ENCODE measurements at places on chromosomes 11 and 22.

GRCh38 chr11:111676878-111677585 is 74.8 kb downstream of the SIK2 start:
- DNase-seq, result no peak

DNA sequence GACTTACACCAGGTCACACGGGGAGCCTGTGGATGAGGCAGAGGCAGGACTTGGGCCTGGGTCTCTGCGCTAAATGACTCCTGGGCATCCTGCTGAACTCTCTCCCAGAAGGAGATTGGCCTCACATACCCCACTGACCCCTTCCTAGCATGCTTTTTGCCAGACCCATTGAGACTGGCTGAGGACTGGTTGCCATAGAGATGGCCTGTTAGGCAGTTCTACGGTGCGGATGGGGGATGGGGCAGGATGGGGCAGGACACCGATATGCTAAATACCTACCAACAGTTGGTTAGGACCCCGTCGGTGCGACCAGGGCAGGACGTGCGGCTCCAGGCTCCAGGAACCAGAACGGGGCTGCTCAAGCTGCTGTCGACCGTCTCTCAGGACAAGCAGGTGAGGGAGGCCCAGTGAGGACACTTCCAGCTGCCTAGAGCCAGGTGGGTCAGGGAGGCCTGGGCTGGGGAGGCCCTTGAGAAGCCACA is at the start of gene TSGA10IP:
Gene TSGA10IP (plus strand): TSS at position 51 of the 482 bp plus-strand sequence. CDS start 196 bp downstream, at position 247.
- no peak for DNase-seq

DNA sequence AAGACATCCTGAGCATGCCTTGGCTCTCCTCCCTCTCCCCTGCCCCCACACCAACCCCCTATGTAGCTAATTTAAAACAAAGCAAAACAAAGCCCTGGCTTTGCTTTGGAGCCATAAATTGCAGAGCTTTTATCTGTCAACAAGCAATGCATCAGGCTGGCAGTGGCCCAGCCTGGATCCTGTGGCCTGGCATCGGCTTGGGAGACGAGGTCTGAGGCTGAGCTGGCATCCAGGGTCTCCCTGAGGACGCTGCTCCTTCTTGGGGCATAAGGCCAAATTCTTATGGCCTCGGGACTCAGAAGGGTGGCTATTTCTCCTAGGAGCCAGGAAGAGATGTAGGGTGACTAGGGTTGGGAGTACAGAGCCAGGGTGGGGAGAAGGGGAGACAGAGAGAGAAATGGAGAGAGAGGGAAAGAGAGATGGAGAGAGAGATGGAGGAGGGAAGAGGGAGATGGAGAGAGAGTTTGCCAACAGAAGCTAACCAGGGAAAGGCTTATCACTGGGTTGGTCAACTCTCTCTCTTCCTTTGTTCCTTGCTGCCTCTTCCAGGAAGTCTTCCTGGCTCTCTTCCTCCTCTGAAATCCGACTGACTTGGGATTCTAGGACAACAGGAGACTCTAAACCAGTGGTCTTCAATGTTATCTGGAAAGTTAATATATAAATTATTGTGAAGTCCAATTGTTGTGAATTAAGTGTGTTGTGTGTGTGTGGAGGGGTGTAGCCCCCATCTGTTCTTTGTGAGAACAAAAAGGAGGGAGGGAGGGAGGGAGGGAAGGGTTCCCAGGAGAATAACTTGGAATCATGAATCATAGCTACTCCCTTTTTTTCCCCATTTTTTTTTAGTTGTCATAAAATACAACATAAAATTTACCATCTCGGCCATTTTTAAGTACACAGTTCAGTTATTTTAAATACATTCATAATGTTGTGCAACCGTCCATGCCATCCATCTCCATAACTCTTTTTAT is 29.1 kb downstream of the TSPAN18 start:
- DNase-seq, result no peak

DNA sequence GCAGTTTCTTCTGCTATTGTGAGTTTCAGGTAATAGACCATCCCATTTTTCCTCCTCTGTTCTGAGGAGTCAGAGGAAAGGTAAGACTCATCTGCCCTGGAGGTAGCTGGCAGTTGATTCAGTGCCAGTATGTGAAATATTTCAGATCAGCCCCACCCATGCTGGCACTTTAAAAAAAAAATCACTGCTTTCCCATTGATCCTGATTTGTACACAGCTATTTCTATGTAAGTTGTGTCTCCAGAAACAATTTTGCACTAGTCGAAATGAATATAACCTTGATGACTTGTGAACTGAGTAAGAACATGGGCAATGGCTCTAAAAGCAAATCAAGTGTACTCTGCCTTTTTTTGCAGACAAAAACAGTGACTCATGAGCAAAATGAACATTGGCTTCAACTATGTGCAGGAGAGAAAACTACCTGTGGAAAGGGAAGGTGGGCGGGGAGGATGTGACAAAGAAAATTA is 82.0 kb upstream of the OR5AK2 start:
- DNase-seq, result no peak

GRCh38 chr11:94654201-94654600 is 87.0 kb downstream of the PIWIL4 start:
- DNase-seq, result no peak

- DNase-seq, result no peak
Measured at GRCh38 chr11:113449743-113450142, 25.5 kb downstream of the DRD2 start.

GRCh38 chr22:20009582-20010306 is 6.9 kb downstream of the ARVCF start:
- no peak for DNase-seq

- no peak for DNase-seq
Measured at GRCh38 chr22:30272781-30273601, 6.3 kb upstream of the OSM start.

DNA sequence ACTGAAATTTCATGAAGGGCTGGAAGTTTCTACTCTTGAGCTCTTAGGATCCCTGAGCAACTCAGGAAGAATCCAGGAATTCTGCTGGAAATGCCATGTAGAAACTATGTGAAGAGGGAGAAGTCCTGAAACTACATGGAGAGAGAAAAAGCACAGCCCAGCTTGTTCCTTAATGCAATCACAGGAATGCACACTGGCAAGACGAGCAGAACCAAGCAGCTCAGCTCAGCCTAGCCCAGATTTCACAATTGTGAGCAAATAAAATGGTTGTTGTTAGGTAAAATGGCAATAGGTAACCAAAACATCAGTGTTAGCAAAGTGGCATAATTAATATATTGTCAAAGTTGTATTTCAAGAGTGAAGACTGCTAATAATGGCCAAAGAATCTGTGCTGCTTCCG is 28.1 kb downstream of the ZNF214 start:
- no peak for DNase-seq

DNA sequence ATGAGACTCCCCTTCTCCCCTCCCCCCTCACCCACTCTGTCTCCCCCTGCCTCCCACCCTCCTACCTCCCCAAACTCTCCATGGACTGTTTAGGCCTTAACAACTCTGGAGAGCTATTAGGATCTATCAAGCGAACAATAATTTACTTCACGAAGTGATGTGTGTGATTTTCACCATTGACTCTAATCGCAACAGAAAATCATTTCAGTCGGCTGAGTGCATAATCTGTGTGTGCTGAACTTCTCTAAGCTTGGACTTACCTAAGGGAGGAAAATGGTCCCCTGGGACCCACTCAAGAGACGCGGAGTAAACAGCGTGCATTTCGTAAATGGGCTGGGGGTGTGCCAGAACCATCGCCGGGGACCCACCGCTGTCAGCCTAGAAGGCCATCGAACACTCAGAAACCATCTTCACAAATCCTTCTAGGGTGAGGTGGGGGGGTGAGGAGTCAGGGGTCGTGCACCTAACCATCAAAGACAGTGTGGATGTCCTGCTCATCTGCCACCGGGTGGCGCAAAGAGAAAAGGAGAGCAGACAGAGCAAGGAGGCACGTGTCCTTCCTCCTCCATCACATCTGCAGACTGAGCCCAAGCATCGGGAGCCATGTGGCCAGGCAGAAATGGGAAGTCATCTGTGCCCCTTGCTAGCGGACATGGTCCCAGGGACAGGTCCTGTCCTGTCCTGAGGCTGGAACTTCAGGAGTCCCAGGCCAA is 62.1 kb upstream of the NUP50 start:
- no peak for DNase-seq

- DNase-seq, result no peak
Measured at GRCh38 chr11:131511794-131512193, 141.4 kb downstream of the NTM start.

GRCh38 chr11:111731821-111732220 is 34.4 kb downstream of the PPP2R1B start:
- DNase-seq, result no peak

DNA sequence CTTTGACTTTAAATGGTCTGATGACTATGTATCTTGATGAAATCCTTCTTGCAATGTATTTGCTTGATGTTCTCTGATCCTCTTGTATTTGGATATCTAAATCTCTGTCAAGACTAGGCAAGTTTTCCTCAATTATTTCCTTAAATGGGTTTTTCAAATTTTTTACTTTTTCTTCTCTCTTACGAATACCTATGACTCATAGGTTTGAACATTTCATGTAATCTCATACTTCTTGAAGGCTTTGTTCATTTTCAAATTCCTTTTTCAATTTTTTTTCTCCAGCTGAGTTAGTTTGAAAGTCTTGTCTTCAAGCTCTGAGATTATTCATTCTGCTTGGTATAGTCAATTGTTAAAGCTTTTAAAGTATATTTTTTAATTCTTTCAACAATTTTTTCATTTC is 13.1 kb downstream of the OR10W1 start:
- no peak for DNase-seq

GRCh38 chr11:66636411-66636810 is 2.1 kb upstream of the RBM4 start:
- DNase-seq, result no peak

GRCh38 chr11:129779342-129779741 is 36.3 kb upstream of the TMEM45B start:
- no peak for DNase-seq

GRCh38 chr22:41526830-41527799 is 17.2 kb downstream of the POLR3H start:
- DNase-seq, result peak; percentile 60

- DNase-seq, result peak; percentile 46
Measured at GRCh38 chr11:128467610-128468041, 119.7 kb downstream of the ETS1 start.

DNA sequence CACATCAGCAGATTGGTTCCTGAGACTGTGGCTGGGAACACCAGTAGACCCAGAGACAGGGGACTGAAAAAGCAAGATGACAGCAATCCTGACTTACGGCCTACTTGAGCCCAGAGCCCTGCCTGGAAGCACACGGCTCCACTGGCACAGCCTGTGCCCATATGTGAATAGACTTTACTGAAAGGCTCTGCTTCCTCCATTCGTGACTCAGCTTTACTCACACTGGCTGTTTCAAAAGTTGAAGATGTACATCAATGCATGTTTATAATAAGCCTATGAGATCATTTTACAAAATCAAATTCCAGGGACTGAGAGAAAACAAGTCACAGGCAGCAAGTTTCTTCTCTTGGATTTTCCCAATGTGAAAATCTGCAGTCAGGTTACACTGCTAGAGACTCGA is 134.6 kb upstream of the TEAD1 start:
- no peak for DNase-seq

GRCh38 chr11:128628686-128629085 is 41.3 kb upstream of the ETS1 start:
- DNase-seq, result no peak

- no peak for DNase-seq
Measured at GRCh38 chr22:20064140-20064480, 15.9 kb upstream of the DGCR8 start.

DNA sequence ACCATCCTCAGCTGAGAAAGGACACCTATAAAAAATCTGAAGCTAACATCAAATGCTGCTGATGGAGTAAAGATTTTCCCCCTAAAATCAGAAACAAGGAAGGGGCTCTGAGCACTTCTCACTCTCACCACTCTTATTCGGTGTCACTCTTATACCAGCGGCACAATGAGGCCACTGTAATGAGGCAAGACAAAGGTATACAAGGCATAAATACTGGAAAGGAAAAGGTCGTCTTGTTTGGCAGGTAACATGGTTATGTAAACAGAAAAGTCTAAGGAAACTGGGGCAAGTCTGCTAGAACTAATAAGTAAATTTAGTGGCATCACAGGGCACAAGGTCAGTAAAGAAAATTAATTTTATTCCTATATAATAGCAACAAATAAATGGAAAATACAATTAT is 8.1 kb upstream of the MOB2 start:
- no peak for DNase-seq

DNA sequence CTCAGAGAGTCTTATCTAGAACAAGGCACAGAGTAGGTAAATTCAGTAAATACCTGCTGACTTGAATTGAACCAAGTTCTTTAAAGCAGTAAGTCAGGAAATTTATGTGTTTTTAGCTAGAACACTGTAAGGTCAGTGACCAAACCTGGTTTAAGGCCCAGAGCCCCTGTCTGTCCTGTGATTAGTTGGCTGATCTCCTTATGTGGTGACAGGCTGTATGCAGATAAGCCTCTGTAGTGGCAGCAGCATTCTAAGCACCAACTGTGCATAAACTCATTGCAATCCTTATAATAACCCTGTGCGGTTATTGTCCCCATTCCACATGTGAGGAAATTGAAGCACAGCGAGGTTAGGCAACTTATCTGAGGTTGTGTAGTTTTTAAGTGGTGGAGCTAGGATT is 40.5 kb downstream of the FBXO7 start:
- DNase-seq, result no peak

DNA sequence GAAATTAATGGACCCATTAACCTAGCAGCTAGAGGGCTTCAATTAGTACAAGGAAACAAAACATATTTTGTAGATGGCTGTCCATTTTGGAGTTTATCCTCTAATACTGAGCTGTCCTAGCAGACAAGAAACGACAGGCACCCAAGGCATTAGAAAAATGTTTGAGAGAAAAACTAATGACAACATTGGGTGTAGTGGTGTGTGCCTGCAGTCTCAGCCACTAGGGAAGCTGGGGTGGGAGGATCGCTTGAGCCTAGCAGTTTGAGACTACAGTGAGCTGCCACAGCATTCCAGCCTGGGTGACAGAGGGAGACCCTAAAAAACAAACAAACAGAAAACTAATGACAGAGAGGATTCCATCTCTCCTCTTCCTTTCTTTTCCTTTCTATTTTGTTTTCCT is 1.5 kb downstream of the A4GALT start:
- no peak for DNase-seq

DNA sequence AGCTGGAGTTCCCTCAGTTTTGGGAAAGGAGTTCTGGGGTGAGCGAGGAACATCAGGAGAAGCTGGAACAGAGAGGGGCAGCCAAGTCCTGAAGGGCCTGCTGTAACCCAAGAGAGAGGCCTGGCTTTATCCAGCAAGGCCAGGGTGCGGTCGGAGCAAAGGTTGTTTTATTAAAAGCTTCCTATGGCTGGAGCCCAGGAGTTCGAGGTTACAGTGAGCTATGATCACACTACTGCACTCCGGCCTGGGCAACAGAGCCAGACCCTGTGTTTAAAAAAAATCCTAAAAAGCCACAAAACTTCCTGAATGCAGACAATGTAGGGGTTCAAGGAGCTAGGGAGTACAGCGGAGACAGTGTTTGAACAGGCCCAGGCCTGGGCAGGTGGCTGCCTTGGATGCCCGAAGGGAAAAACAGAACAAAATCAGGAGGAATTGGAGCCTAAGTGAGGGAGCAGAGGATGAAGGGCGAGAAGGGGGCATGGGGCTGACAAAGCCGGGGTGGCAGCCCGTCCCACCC is 22.2 kb upstream of the MALAT1 start:
- no peak for DNase-seq

GRCh38 chr11:10293423-10294289 is at the start of gene SBF2:
SBF2 (minus strand) TSS chr11:10294219; CDS start chr11:10294069, 150 bp downstream.
- DNase-seq, result peak; percentile 67

Measured in effector CD8-positive, alpha-beta T cell (primary cell).